Colonic mucosa (tissue), 4 donors: ENCODE measurements at places on chromosomes 2 and 18. TPM values are rescaled to one million over a fixed set of nuclear protein-coding genes. Genes with fewer than 3 reads are reported as not detected.

The PSTPIP2 gene
- 3.0 TPM for total RNA-seq

- DNase-seq: no peak
- no peaks in the 10 kb centered on the region for H3K27me3 ChIP-seq
- H3K36me3 ChIP-seq: no peaks in the 10 kb centered on the region
- H3K27ac ChIP-seq: no peak overlapping the region
Measured at GRCh38 chr18:54713386-54713785, 114.9 kb upstream of the RAB27B start.

GRCh38 chr2:26649992-26650712, 9.0 kb upstream of the CIB4 start:
- H3K27me3 ChIP-seq: no peaks in the 10 kb centered on the region
- H3K4me1 ChIP-seq: no peaks in the 10 kb centered on the region

DNA sequence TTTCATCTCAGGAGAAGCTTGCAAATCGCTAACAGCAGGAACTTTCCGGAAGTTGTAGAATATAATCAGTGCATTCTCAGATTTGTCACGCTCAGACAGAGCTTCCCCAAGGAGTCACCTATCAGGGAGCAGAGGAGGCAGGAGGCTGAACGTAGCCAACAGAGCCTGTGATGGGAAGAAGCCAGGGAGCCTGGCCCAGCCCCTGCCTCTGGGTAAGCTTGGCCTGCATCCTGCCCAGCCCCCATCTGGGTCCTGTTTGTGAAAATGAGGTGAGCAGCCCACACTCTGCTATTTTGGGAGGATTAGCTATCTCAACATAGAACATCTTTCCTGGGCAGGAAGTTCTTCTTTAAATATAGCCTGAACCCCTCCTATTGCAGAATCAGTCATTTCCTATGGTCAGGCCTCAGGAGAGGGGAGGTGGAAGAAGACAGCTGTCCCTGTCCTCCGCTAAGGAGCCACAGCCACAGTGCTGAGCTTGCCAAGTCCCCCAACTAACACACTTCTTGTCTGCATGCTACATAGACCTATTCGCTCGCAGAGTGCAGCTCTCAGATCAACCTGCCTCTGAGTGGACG, 19.2 kb upstream of the PKDCC start:
- H3K27me3 ChIP-seq: no peaks in the 10 kb centered on the region
- H3K27ac ChIP-seq: no peak overlapping the region
- no peak overlapping the region for H3K4me3 ChIP-seq
- no peaks in the 10 kb centered on the region for H3K4me1 ChIP-seq
- no peak for DNase-seq
